ENCODE measurements at places on chromosomes 11 and 22.

- no peak for DNase-seq
Observed at GRCh38 chr11:102643941-102644340, 18.8 kb upstream of the MMP20 start.

DNA sequence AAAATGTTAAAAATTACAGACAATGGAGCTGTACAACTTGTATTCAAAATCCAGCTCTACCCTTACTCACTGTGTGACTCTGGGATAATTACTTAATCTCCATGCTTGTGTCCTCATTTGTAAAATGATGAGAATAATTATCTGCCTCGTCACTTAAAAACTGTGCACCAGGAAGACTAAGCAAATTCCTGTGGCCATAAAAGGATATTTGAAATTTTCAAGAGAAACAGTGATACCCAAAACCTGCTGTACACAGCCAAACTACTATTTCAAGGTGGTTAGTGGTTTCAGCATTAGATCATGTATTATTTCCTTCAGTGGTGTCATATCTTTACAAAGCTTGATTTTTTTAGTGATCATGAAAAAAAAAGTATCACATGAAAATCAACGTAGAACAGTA, 136.9 kb downstream of the METTL15 start:
- no peak for DNase-seq

- no peak for DNase-seq
Observed at GRCh38 chr11:71379701-71380100, 68.5 kb downstream of the DHCR7 start.

DNA sequence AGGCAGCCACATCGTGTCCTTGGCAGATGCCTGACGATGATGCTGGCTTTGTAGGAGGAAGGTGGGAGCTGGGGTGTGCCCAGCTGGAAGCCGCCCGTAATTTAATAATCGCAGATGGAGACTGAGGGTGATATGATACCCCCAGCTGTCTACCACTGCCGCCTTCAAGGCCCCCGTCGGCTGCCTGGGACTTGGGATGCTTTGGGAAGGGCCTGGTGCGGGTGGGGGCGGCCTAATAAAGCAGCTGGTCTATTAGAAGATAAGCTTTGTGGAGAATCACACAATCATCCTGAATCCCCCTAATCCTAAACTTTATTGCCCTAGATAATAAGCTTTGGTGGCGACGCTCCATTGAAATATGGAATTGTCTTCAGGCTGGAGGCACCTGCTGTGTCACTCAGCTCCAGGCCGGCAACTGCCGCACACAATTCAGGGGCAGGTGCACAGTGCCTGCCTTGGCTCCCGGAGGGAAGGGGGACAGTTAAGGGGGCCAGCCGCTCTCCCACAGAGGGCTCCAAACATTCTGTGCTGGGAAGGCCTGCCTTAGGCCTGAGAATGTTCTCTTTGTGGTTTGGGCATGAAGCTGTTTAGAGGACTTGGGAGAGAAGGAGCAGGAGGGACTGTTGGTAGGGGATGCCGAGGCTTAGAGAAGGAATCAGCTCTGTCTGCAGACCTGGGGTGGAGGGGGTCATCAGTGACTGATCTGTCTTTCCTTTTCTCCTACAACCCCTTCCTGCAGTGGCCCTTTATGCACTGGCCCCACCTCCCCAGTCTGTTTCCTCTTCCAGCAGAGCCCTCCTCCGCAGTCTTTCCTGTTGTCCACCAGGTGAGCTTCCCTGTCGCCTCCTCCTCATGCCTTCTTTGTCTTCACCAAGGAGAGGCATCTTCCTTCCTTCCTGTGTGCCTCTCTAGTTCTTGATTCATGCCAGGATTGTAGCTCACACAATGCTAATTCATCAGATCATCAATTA, 65.3 kb downstream of the ARL14EP start:
- DNase-seq, result peak; percentile 68

- no peak for DNase-seq
Observed at GRCh38 chr11:118142081-118142480, 10.5 kb downstream of the SCN4B start.

GRCh38 chr11:35664977-35665441, 2.4 kb downstream of the TRIM44 start:
- no peak for DNase-seq

Measured in NCI-H2171 (cell line).